DMS79 treated with DMSO at 0.1 percent for 48 hours (cell line): ENCODE measurements at places on chromosomes 2 and 18.

- no peak for DNase-seq
Measured at GRCh38 chr2:151669585-151670081, 64.6 kb downstream of the NEB start.

DNA sequence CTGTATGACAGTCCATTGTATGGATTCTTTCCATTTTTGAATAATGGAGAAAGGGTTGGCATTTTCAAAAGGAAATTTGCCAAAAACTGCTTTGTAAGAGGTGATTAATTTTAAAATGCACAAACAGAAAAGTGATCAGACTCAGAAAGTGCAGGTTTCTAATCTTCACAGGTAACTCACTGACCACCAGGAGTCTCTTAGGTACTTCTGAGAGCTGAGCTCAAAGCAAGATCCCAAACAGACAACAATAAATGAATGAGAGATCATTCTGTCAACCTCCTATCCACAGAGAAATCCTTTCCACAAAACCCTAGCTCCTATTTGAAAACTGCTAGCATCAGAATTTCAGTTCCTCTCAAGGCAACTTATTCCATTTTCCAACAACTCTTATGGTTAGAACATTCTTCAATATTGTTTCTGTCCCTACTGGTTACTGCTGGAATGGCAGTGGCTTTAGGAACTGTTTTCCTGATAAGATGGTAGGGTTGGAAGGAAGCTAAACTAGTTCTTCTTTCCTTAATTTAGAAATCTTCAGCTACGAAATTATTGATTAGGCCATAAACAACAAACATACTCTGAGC is 20.6 kb upstream of the HAAO start:
- no peak for DNase-seq

DNA sequence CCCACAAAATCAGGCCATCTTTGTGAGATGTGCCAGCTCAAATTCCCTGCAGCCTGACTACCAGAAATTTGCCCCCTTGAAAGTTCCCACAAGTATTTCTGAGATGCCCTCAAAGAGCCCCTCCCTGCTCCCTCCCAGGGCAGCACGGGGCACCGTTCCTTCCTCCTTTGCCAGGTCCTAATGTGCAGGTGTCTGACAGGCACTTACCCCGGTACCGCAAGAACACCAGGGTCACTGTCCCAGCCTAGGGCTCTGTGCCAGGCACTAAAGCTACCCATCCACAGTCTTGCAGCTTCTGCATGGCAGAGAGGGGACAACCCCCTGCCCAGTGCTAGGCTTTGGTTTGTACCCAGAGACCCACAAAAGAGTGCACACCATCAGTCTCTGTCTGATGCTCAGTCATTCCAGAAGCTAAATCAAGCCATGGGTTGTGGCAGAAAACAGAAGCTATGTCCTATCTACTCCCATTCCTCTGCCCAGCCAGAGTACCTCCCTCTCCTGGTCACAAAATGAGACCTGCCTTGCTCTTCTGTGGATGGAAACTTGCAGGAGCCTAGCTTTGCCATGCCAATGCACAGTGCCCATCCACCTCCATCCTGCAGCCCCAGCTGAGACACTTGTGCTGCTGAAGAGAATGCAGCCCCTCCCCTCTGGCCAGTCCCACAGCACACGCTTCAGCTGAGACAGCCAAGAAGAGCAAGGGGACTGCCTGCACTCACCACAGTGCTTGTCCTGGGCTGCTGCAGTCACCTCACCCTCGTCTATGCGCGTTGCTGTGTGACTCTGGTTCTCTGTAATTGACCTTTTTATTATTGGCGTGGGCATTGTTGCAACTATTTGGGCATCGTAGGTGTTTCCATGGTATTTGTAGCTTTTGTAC is 48.7 kb downstream of the INPP5D start:
- no peak for DNase-seq

- no peak for DNase-seq
Measured at GRCh38 chr2:195561116-195561921, 95.7 kb upstream of the SLC39A10 start.

GRCh38 chr2:113061241-113061640 is 2.2 kb downstream of the IL36RN start:
- no peak for DNase-seq

- no peak for DNase-seq
Measured at GRCh38 chr2:60298006-60298696, 255.3 kb downstream of the BCL11A start.

- no peak for DNase-seq
Measured at GRCh38 chr2:12363138-12363537, 353.6 kb upstream of the TRIB2 start.

DNA sequence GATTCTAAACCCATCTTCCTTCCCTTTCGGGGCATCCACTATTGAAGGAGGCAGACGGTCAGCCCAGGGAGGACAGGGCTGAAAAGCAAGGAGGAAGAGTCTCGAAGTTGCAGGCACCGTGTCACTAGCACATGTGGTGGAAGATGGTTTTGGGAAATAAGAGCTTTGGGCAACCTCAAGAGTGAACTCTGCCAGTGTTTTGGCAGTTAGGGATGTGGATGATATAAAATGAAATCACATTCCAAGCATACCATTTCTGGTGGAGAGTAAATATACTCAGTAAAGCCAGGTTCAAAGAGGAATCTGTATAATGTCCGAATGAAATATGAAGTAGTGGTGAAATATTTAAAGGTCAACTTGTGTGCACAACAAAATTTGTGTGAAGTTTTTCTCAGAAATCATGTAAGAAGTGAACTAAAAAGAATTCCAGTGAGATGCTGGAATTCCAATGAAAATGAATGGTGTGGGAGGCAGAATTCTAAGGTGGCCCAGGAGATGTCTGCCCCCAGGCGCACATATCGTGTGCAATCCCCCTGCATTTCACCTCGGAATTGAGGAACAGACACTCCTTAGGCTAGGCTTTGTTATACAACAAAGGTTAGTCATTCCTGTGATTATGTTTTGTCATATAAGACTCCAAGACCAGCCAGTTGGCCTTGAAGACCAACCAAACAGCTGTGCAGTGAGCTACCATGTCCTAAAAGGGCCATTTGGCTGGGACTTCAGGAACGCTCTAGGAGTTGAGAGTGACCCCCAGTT is 147.1 kb downstream of the SH3BP4 start:
- DNase-seq, result no peak
